Stimulated activated CD4-positive, alpha-beta T cell treated with anti-CD3 and anti-CD28 coated beads, Interleukin-1b, Interleukin-23, amount 100 ng/mL, for 1 hour (primary cell): ENCODE measurements at places on chromosomes 5 and 9.

- no peak for DNase-seq
Measured at GRCh38 chr5:129853588-129853987, 50.7 kb upstream of the CHSY3 start.

- no peak for DNase-seq
Measured at GRCh38 chr5:181142054-181142453, 5.3 kb upstream of the OR2V2 start.

- DNase-seq = no peak
Measured at GRCh38 chr9:91640428-91640827, 216.8 kb upstream of the NFIL3 start.

DNA sequence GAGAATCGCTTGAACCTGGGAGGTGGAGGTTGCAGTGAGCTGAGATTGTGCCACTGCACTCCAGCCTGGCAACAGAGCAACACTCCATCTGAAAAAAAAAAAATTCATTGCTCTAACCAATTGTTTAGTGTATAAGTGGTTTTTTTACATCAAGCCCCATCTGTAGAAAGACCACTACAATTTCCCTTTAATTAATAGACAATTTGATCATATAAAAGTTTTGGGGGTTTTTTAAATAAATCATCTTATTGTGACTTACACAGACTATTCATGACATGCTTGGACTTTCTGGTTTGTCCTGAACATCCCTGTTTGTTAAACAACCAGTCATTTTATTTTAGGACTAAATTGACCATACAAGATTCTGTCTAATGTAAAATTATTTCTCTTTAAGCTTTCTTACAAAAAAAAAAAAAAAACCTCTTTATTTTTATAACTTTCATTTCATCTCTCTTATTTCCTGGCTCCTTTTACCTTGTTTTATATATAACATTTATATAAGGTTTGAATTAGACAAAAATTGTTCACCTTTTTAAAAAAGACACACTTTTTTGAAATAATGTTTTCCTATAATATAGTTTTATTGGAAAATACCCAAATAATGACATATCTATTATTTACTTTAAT lies 9.8 kb upstream of the FANCC start:
- no peak for DNase-seq

GRCh38 chr9:99622679-99623078 lies 199.0 kb upstream of the NR4A3 start:
- DNase-seq = no peak

DNA sequence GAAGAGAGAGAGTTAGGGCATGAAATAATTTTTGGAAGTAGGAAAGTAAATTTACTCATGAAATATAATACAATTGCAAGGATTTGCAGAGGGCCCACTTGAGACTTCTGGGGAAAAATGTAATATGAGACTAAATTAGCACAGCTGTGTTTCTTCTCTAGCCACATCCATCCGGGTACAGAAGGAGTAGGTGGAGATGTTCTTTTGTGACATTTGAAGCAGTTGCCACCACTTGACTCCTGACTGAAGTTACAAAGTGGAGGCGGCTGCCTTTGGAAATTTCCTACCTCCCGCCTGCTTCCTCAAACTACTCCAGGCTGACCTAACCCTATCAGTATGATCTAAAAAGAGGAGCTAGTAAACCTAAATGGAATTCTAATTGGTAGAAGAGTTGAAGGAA lies 58.1 kb upstream of the SHISAL2B start:
- DNase-seq = no peak

- no peak for DNase-seq
Measured at GRCh38 chr5:147168578-147169327, 66.1 kb upstream of the STK32A start.

- no peak for DNase-seq
Measured at GRCh38 chr5:124995421-124995820, 249.0 kb upstream of the ZNF608 start.

- DNase-seq = no peak
Measured at GRCh38 chr5:44991693-44992092, 182.9 kb downstream of the MRPS30 start.

- no peak for DNase-seq
Measured at GRCh38 chr5:5586721-5587120, 164.2 kb downstream of the ICE1 start.

- no peak for DNase-seq
Measured at GRCh38 chr5:175383350-175383749, 60.6 kb downstream of the DRD1 start.

- DNase-seq = no peak
Measured at GRCh38 chr9:130432362-130432761, 12.4 kb upstream of the ASS1 start.

DNA sequence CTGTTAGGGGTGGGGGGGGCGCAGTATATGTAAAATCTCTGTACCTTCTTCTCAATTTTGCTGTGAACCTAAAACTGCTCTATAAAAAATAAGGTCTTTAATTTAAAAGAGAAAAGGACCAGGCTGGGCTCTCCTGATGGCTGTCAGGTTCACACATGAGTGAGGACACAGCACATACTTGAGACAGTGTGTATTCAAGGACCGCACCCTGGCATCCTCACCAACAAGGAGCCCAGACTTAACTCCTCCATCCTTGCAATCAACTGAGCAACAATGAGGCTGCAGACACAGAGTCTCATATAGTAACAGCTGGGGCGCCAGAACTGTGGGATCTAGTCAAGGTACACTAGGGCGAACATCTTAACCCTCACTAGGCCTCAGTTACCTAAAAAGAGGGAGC lies 9.8 kb downstream of the TNIP1 start:
- DNase-seq = no peak

DNA sequence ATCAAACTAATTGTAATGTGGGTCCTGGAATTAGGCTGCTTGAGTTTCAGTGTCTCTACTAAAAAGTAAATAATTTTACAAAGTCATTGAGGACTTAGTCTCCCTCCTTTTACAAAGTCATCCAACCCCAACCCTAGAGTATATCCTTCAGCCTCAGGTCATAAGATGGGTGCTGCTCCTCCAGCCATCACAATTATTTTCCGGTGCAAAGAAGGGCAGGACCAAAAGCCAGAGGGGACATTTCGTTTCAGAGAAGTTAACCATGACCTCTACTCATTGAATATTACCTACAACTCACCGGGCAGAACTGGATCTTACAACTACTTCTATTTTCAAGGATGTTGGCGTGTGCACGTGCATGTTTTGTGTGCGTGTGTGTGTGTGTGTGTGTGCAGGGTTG lies 60.5 kb upstream of the TNFSF8 start:
- DNase-seq = no peak

DNA sequence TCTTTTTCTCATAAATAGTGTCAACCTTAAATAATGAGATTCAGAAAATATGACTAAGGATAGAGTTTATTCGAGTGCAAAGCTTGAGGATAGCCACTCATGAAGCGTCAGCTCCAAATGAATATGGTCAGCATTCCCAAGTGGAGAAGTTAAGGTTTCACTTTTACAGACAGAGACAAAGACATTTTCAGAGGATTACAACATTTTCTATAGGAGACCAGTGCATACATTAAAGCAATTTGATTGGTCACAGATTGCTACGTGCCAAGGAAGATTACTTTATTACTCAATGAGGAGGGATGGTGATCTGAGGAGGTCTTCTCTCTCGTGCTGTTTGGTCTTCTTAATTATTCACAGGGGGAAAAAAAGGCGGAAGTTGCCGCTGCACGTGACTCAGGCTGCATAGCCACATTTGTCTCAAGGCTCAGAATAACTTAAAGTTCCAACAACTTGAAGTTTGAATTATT lies 60.1 kb upstream of the SPATA31C2 start:
- no peak for DNase-seq

GRCh38 chr5:10479154-10479721 lies 37.6 kb downstream of the ROPN1L start:
- no peak for DNase-seq

- DNase-seq = no peak
Measured at GRCh38 chr5:1926471-1927341, 44.0 kb upstream of the IRX4 start.

DNA sequence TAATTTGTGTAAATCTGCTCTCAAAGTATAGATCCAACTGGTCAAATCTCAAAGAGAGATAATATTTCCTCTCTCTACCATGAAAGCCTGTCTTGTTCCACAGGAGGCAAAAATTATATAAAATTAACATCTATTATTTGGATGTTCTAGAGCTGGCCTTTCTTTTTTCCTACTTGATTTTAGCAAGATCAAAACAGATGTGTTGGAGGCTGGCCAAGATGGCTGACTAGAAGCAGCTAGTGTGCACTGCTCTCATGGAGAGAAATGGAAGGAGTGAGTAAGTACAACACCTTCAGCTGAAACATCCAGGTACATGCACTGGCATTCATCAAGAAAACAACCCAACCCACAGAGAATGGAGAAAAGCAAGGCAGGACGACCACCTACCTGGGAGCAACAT lies 298.6 kb upstream of the SLC24A2 start:
- DNase-seq = no peak

GRCh38 chr5:116543501-116543900 lies 31.1 kb downstream of the SEMA6A start:
- no peak for DNase-seq

DNA sequence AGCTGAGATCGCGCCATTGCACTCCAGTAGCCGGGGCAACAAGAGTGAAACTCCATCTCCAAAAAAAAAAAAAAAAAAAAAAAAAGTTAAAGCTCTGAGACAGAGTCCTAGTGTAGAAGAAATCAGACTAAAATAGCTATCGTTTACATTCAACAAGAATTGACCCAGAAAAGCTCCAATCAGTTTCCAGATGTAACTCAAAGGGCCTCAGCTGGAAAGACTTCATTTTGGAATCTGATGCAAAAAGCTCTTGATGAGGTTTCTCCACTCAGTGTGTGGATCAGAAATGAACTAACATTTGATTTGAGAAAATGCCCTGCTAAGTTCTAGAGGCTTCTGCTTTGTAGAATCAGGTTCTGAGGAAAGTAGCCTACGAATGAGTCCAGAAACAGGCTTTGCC lies 7.2 kb upstream of the C1QTNF2 start:
- DNase-seq = no peak

GRCh38 chr5:73749485-73750270 lies 123.7 kb downstream of the ARHGEF28 start:
- no peak for DNase-seq

GRCh38 chr9:98944057-98944733 lies 488 bp downstream of the COL15A1 start:
- no peak for DNase-seq

- DNase-seq = no peak
Measured at GRCh38 chr9:123058834-123059233, 25.4 kb downstream of the GPR21 start.

DNA sequence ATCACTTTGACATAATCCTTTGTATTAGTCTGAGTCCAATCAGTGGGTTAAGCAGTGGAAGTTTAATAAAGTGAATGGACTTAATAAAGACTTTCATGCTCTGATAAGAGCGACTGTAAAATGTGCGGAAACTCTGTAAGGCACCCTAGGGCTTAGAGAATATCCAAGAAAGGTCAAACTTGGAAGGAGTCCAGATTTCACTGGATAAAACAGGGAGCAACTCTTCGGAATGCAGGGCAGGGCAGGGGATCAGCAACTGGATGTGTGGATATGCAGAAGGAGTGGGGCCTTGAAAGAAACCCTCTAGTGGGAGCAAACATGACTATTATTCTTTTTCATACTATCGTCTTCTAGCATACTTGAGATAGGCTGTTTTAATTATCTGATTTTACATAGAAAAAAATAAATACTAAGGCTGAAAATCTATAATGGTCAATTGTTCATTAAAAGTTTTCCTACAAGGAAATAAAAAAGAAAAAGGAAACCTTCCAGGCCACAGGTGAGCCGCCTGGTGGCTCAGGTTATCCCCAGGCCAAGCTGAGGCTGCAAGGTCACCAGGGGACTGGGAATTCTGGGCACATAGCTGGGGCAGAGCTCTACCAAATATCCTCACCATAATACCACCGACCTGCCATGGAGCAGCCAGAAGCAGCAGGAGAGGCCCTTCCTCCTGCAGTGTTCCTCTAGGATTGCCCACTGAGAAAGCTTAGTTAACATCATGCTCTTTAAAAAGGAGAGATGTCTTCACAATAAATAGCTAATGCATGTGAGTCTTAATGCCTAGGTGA lies 46.3 kb upstream of the CCDC112 start:
- no peak for DNase-seq

GRCh38 chr5:73201547-73202513 lies 28.8 kb downstream of the TMEM174 start:
- peak; percentile 65 for DNase-seq

DNA sequence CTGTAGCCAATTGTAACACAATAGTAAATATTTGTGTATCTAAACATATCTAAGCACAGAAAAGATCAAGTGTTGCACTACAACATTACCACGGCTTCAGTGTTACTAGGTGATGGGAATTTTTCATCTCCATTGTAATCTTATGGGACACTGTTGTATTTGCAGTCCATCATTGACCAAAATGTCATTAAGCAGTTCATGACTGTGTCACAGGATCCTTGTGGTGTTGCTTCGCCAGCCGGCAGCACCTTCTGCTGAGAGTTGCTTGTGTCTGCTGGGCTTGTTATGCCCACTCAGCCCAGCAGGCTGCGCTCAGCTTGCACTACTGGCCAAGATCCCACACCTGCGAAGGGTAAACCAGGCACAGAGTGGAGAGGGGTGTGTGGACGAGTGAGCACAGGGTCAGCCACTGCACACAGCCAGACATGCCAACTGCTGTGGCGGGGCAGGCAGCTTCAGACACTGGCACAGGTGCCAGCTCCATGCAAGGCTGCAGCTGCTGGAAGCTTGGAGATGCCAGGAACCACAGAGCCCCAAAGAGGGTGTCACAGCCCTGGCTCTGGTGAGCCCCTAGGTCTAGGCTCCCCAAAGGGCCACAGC lies 273.7 kb downstream of the CETN3 start:
- no peak for DNase-seq

- no peak for DNase-seq
Measured at GRCh38 chr5:96922499-96923244, 13.2 kb upstream of the LNPEP start.

GRCh38 chr5:50564079-50564478 lies 102.4 kb upstream of the PARP8 start:
- no peak for DNase-seq

GRCh38 chr9:15357050-15357653 lies 50.1 kb upstream of the TTC39B start:
- DNase-seq = no peak

DNA sequence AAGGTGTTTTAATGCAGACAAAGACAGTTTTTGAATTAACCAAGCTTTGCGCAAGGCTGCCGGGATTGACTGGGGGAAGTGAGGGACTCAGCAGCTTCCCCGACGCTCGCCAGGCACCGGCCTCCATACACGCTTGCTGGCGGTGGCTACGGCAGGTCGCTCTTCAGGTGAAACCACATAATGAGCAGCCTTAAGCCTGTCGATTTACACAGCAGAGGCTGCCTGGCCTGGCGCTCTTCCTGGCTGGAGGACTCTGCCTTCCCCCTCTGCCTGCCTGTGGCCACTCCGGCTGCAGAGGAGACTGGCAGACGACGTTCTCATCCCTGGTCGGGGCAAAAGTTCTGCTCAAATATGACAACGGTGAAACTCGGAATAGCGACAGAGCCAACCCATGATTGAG lies 9.0 kb upstream of the NOTCH1 start:
- no peak for DNase-seq

GRCh38 chr5:9515436-9515835 lies 30.4 kb downstream of the SEMA5A start:
- DNase-seq = no peak

GRCh38 chr5:172833686-172834414 lies at the start of gene ERGIC1:
Gene ERGIC1, plus strand, starts transcription at chr5:172834251. Its CDS starts 163 bp downstream, at chr5:172834414.
- peak; percentile 28 for DNase-seq

GRCh38 chr9:3180696-3181048 lies 336.8 kb upstream of the PUM3 start:
- no peak for DNase-seq
